ENCODE measurements at places on chromosomes 1 and 21.
A peak's percentile ranks its signal among the peaks of the same experiment; 100 is the strongest.

- DNase-seq, result no peak
Measured at GRCh38 chr1:221149111-221149510, 269.9 kb downstream of the HLX start.

DNA sequence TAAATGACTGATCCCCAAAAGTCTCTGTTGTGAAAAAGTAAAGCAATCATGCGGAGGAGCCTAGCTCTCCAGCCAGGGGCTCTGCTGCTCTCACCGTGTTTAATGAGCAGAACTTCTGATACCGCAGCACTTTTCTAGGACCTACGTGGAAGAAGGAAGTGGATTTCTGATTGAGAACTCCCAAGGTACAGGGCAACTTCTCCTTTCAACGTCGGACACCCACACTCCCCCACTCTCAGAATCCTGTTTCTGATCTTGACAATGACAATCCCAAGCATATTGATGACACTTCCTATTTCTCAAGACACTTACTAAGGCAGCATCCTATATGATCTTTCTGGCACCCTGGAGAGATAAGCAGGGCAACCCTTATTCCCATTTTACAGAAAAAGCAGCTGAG is 78.4 kb downstream of the PROX1 start:
- DNase-seq, result no peak

DNA sequence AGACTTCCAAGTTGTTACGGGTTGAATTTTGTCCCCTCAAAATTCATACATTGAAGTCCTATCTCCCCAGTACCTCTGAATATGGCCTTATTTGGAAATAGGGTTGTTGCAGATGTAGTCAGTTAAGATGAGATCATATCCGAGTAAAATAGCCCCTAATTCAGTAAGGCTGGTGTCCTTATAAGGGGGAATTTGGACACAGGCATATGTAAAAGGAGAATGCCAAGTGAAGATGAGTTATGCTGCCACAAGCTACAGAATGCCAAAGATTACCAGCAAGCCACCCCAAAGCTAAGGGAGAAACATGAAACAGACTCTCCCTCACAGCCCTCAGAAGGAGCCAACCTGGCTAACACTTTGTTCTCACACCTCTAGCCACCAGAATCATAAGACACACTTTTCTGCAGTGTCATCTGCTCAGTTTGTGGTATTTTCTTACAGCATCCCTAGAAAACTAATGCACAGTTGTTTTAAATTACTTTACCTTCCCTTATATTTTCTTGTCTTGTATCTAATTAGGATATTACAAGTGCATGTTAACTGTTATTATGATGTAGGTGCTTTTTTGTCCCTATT is 43.3 kb upstream of the PRDX6 start:
- no peak for DNase-seq

DNA sequence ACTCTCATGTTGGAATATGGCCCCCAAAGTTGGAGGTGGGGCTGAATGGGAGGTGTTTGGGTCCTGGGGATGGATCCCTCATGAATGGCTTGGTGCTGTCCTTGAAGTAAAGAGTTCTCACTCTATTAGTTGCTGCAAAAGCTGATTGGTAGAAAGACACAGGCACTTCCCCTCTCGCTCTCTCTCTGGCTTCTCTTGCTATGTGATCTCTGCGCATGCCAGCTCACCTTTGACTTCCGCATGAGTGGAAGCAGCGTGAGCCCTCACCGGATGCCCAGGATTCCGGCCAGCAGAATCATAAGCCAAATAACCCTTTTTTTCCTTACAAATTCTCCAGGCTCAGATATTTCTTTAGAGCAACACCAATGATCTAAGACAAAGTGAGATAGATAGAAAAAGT is 20.9 kb upstream of the CCSAP start:
- no peak for DNase-seq

DNA sequence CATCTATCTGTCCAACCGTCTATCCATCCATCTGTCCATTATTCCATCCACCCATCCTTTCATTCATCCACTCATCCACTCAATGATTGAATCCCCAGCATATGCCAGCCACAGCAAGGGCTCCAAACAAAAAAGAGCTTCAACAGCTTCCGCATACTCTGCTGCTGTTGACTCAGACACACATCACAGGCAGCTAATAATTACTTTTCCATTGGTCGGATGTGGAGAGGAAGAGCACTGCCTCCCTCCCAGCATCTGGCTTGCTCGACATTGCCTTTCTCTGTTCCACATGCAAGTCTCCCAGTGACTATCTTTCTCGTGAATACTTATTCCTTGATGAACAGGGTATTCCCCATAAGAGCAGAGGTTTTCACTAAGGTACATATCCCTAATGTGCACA is 176.5 kb downstream of the HIVEP3 start:
- DNase-seq, result no peak

DNA sequence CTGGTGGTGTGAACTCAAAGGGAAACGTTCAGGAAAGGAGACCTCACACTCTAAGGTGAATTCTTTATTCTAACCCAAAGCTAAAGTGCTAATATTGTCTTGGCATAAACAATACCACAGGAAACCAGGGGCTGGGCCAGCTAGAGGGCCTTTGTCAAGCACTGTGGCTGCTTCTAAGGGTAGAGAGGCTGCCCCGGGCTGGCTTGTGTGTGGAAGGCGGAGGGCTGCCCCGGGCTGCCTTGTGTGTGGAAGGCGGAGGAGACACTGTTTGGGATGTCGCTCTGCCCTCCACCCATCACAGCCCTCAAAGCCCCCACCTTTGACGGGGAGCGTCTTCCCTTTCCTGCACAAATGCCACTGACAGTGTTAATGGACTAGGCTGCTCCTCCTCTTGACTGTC is 216.8 kb downstream of the TOMM20 start:
- DNase-seq, result no peak

DNA sequence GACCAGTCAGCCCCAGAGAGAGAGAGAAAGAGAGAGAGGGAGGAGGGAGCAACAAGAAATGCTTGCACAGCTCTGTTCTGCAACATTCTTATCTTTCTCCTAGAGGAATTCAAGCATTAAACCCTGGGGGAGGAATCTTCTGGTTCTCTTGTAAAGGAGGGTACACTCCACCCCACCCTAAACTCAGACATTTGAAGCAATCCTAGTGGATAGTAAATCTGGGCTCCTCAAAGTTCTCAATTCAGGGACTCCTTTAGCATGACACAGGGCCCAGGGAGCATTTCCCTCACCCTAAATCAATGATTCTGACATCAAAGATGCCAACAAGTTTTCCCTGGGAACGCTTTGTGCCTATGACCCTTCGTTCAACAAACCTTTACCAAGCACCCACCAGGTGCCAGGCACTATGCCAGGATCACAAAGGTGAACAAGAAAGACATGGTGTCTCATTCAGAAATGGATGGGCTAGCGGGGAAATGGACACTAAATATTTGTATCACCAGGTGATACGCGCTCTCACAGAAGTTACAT is 11.9 kb upstream of the CAPN2 start:
- no peak for DNase-seq

DNA sequence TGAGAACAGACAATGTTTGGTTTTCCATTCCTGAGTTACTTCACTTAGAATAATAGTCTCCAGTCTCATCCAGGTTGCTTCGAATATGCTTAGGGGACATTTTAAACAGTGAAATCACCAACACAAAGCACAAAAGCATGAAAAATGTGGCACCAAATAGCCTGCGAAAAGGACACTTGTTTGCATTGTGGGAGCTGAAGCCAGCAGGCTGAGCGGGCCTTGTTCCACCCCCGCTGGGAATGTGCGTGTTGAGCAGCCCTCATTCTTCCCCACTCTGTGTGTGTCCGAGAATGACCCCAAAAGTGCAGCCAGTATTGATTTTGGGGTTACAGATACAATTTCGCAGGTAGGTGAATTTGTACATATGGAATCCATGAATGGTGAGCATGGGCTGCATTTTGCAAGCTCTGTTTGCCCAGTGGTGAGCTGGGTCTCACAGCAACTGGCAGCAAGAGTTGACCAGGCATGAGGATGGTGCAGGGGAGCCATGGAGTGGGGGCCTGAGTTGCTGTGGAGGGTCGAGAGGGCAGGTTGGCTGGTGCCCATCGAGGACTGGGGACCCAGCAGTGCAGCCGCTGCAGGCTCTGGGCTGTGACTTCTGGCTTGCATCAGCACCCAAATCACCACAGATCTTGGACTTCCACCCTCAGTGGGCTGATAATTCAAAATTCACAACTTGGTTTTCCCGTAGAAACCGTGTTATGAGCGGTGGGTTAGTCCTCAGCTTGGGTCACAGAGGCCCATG is 29.4 kb downstream of the NENF start:
- no peak for DNase-seq

DNA sequence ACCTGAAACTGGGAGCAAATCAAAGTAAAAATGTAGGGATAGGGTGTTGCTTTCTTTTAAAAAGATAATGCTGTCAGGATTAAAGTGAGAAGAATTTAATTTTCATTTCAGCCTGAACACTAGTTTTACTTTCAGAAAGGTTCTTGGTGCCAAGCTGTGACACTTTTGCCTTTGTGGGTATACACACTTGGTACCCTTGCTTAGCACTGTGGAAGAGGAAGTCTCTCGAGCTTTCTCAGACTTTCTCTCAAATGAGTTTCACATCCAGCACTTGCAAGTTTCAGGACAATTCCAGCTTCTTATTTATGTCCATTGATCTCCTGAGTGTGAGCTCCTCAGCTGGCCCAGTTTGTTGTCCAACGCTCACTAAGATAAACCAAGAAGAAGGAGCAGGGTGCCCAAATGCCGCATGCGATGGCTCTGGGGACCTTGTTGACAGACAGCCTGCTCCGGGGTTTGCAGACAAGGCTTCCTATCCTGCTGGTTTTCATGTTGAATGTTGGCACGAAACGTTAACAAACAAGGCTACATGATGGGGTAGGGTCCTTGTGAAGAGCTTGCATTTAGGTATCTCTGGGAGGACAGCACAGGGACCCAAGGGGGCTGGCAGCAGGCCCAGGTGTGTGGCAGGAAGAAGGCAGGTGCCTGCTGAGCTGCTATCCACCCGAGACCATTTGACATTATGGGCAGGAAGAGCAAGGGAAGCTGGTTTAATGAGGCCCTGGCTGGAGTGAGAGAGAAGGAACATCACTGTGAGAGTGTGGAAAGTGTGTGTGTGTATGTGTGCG is 79.7 kb downstream of the POFUT2 start:
- no peak for DNase-seq

- peak; percentile 81 for DNase-seq
Measured at GRCh38 chr1:197915862-197916499, 1.2 kb upstream of the LHX9 start.

DNA sequence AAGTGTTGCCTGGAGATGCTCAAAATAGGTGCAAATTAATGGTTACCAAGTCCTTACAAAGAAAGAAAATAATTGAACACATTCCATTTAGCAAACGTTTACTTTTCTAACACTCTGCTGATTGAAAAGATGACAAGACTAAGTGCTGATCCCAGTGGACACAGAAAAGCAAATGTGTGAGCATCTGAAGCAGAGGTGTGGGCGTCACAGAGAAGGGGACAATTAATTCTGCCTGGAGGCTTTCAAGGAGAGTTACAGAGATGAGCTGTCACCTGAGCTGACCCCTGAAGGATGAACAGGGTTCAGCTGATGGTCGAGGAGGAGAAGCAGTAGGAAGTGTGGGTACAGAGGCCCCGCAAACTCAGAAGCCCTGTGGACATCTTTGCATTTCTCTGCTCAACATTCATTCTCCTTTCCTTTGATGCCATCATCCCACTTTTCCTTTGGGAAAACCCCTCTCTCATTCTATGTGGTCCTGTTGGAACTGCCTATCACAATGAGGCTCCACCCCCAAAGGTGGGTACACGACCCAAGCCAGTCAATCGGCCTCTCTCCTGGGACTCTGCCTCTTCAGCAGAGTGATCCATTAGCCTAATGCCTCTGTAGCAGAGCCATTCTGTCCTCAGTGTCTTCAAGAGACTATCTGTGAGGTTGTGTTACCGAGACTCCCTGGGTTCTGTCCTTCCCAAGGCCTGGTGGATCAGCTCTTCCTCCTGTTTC is 17.2 kb upstream of the PLA2G2E start:
- no peak for DNase-seq

DNA sequence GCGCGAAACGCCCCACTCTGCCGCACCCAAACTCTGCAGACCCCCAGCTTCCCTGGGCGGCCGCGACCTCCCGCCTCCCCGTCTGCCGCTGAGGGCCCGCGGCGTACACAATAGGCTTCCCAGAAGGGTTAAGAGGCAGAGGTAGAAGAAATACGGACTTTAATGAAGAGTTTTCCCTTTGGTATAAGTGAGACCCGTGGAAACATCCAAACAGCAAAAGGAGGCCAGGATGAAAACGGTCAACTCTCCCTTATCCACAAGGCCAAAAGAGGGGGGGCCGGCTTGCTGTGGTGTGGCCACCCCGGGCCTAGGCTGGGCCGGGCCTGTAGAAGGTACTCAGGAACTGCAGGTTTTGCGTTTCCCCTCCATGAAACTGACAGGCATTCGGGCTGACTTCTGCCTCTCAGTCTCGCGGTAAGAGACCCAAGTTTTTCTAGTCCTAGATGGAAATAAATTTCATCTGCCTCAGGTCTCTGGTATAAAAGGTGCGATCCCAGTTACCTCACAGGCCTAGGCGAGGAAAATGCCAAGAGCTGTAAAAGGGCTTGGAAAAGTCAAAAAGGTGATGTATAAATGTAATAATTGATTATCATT is 671 bp upstream of the PYGO2 start:
- DNase-seq, result no peak

GRCh38 chr21:45506836-45507522 is 35.3 kb downstream of the SLC19A1 start:
- no peak for DNase-seq

DNA sequence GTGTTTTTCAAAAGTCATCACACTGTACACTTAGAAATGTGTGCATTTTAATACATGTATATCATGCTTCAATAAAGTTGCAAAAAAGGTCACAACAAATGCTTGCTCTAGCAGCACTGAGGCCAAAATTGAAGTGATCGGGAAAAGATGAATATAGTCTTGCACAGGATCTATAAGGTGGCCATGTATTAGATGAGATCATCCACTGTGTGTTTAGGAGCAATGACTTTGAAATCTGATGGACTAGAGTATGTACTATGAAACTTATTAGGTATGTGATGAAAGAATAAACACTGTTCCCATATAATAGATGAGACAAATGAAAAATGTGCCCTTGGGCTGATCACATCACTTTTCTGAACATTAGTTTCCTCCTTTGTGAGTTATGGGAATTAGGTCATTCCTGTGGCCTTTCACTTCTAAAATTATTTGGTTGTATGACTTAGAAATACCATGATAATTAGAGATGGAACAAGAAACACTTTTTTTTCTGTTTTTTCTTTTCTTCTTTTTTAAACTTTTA is 984.6 kb downstream of the ADGRL2 start:
- no peak for DNase-seq

- DNase-seq, result no peak
Measured at GRCh38 chr1:121408354-121408753, 223.6 kb downstream of the SRGAP2C start.

- DNase-seq, result no peak
Measured at GRCh38 chr1:204073837-204074273, 940 bp downstream of the SOX13 start.

DNA sequence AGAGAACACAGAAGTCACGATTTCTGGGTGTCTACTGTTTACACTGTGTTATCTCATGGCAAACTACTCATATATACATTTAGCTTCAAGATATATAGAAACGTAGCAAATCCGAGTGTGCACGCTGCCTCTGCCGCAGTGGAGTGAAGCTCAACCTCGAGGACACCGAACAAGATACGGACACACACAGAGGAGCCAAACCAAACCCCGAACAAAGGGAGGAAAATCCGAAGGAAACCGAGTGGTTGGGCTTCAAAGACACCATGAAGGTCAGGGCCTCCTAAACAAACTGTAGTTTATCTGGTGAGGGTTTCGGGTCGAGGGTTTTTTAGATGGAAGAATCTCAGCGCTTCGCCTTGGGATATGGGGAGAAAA is 34.5 kb downstream of the SLC45A1 start:
- DNase-seq, result no peak
